ENCODE measurements at places on chromosomes 2 and 18. TPM values are rescaled to one million over a fixed set of nuclear protein-coding genes. Genes with fewer than 3 reads are reported as not detected.

Gene SERPINB12
- 88.4 TPM for total RNA-seq

Gene C1QL2
- total RNA-seq: 0.76 TPM

Gene CLEC4F
- total RNA-seq: 0.76 TPM

Gene SNTG2
- total RNA-seq: 0.99 TPM

Gene CIB4
- total RNA-seq: not detected

Gene KATNAL2
- 10.1 TPM for total RNA-seq

Gene SERPINB11
- not detected for total RNA-seq

Gene NFE2L2
- 159 TPM for total RNA-seq

Gene POTEC
- total RNA-seq: not detected

Gene LAPTM4A
- total RNA-seq: 88.8 TPM

Gene CKAP2L
- 3.8 TPM for total RNA-seq

Data from suprapubic skin (tissue), 4 donors.